Stimulated activated CD4-positive, alpha-beta T cell treated with anti-CD3 and anti-CD28 coated beads, Interleukin-1b, Interleukin-23, amount 100 ng/mL, for 4 hours (primary cell): ENCODE measurements at places on chromosomes 1 and 21.

DNA sequence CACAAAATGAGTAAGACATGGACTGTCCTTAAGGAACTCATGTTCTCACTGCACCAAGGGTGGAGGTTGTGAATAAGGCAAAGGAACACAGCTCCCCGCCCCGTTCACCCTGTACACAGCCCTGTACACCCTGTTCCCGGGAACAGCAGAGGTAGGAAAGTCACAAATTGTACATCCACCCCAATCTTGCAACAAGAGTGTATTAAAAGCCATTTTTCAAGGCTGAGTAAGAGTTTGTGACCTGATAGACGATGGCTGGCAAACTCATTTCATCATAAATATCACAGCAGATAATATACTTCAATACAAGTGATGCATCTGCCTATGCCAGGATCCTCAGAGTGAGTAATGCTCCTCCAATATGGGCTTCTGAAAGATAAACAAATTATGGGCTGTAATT is 52.5 kb upstream of the CAMK1G start:
- no peak for DNase-seq

DNA sequence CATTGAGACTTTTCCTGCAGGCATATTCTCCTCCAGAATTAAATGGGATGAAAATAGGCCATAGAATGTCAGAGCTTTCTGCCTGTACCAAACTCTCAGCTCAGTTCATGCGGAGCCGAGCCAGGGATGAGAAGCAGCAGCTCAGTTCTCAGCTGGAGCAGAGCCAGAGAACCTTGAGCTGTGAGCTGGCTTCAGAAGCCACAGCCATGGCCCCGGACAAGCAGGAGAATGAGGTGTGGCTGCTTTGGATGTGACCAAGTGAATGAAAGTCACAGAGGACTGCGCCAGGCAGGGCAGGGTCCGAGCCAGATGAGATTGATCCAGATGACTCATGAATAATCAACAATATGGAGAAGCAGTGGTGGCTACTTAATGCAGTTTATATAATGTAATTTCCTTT is 633.8 kb downstream of the NCAM2 start:
- DNase-seq: no peak

DNA sequence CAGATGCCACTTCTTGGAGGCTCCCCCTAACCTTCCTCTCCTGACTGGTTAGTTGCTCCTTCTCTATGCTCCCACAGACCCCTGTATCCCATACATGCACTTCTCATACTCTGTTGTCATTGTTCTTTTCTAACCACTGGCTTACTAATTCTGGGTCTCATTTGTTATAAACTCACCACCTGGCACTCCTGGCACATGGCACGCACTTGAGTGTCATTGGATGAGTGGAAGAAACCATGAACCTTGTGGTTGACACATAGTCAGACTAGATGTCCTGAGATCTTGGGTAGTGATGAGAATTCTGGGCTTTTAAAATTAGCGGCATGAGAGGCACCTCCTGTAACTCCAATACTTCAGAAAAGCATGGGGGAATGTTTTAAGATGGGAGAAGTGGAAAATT is 49.3 kb downstream of the TRIM62 start:
- no peak for DNase-seq

- DNase-seq: no peak
These were observed 51.5 kb downstream of the TOMM20 start for GRCh38 chr1:235077163-235077540.

- DNase-seq: no peak
These were observed 81.4 kb downstream of the SLC44A5 start for GRCh38 chr1:75529488-75529887.

- DNase-seq: no peak
These were observed 9.1 kb upstream of the ATAD3B start for GRCh38 chr1:1462318-1462966.

- DNase-seq: no peak
These were observed 35.6 kb upstream of the GRHL3 start for GRCh38 chr1:24283326-24284155.

GRCh38 chr1:21568006-21568746 is 59.0 kb downstream of the ALPL start:
- no peak for DNase-seq

GRCh38 chr1:155126556-155127104 is 1.0 kb upstream of the EFNA1 start:
- DNase-seq: no peak

DNA sequence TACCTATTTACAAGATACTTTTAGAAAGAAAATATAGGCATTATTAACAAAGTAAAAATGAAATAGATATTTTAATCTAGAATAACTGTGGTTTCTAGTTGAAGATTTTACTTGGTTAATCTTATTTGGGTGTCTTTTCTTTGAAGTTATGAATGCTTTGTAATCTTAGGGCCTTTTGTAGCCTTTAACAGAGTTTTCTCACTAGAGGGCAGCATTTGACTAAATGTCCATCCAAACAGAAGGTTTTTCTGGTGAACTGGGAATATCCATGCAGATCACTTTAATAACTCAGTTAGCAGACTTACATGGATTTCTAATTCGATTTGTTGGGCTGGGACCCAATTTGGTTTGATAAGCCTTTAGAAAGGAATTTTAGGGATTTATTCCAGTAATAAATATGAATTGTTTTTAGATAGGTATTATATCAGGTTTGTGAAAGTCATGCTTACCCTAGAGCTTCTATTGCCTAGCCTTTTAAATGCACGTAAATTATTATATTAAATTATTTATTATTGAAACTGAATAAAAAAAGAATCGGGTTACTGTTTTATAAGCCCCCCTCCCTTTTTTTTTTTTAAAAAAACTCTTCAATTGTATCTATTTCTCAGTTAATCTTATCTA is 119.7 kb downstream of the ZNF326 start:
- DNase-seq: no peak

DNA sequence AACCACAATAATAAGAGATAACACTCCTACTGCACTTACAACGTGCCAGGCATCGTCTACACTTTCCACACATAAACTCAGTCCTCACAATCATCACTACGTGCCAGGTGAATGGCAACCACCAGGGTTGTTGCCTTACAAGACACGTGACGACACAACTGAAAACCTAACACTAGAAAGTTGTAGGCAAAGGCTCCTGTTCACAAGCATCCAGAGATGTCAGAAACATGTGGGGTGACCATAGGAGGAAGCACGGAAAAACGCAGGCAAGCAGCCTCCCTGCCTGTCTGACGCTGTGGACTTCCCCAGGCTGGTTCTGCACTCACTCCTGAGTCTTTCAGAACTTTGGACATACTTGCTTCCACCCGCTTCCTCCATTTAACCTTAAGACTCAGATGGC is 7.0 kb downstream of the CAPZB start:
- no peak for DNase-seq

GRCh38 chr1:50488356-50488755 is 65.1 kb upstream of the DMRTA2 start:
- DNase-seq: no peak

GRCh38 chr1:110619412-110620249 is 13.5 kb upstream of the KCNA2 start:
- DNase-seq: peak; percentile 88

- no peak for DNase-seq
These were observed 5.4 kb downstream of the S100A2 start for GRCh38 chr1:153560241-153560640.

DNA sequence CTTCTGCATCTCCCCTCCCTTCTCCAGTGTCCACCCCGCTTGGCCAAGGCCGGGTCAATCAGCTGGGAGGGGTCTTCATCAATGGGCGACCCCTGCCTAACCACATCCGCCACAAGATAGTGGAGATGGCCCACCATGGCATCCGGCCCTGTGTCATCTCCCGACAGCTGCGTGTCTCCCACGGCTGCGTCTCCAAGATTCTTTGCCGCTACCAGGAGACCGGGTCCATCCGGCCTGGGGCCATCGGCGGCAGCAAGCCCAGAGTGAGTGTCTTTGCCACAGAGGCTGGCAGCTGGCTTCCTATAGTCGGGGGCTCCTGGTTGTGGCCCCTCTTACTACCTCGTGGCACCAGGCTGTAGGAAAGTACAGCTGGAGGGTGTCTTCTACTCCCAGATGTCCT is 3.6 kb downstream of the PAX7 start:
- no peak for DNase-seq

GRCh38 chr1:61404597-61405376 is 320.2 kb downstream of the TM2D1 start:
- DNase-seq: no peak

- no peak for DNase-seq
These were observed 74.9 kb downstream of the SYDE2 start for GRCh38 chr1:85125891-85126290.

DNA sequence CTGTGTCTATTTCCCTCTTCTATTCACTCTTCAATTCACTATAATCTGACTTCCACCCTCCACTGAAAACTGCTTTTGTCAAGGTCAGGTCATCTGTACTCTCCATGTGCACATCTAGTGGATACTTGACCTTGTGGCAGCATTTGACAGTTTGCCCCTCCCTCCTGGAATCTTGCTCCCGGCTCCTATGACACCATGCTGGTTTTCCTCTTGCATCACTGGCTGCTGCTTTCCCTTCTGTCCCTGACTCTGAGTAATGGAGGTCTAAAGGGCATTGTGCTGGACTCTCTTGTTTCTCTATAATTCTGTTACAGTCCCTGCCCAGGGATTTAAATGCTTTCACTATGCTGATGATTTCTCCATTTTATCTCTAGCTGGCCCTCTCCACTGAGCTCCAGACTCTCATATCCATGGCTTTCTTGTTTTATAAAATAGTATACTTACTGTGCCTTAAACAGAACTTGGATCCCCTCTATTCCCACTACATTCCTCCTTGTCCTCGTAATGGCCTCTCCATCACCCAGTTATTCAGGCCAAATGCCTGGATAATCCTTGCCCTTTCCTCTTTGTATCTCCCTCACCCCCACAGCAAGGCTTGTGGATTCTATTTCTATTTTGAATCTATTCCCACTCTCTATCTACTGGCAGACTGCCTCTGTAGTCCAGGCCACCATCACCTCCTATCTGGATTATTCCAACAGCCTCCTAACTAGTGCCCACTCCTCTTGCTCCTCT is 36.8 kb upstream of the PODN start:
- no peak for DNase-seq

GRCh38 chr1:34816332-34816731 is 23.5 kb downstream of the GJA4 start:
- no peak for DNase-seq

DNA sequence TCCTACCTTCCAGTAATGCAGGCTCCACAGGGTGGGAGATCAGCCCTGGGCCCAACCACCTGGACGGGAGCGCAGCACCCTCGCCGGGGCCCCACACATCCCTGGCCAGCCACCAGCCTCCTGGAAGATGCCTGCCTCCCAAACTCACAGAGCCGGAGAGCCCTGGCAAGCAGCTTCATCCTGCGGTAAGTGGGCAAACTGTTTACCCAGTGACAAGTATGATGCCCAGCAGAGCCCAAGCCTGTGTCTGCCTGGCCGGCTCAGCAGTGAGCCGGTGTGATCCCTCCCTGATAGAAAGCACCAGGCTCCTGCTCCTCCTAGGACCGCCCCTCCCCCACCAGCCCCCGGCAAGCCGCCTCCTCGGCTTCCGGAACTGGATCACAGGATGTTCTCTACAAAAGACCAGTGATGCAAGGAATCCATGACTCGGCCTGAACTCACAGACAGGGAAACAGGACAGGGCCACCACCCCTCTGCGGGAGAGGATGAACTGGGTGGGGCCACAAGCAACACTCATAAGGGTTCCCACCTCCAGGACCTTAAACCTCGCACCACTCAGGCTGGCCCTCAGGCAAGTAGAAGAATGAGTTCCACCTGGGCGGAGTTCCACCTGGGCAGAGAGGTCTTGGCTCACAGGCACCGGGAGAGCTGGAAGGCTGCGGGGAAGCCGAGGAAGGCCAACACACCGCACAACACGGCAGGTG is 7.9 kb downstream of the ACOT7 start:
- no peak for DNase-seq

- DNase-seq: peak; percentile 66
These were observed at the start of gene WDR26 for GRCh38 chr1:224434691-224435317. Gene WDR26, minus strand, starts transcription at chr1:224434797.

DNA sequence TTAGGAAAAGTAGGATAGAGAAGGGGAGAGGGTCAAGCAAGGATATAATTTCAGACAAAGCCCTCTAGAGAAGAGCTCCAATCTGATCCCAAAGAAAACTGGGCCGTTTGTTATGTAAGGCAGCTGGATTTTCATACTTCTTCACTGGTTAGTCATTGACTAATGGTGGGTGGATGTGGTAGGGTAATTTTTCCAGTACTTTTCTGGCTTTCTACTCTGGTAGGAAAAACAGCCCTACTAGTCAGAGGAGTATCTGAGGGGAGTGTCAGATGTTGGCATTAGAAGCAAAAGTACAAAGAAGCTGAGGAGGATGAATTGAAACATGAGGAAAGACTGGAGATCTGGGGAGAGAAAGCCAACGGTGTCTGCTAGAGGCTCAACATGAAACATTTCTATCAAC is 145.3 kb downstream of the TNFSF18 start:
- DNase-seq: no peak

- no peak for DNase-seq
These were observed 5.3 kb downstream of the SYTL1 start for GRCh38 chr1:27346991-27347624.

DNA sequence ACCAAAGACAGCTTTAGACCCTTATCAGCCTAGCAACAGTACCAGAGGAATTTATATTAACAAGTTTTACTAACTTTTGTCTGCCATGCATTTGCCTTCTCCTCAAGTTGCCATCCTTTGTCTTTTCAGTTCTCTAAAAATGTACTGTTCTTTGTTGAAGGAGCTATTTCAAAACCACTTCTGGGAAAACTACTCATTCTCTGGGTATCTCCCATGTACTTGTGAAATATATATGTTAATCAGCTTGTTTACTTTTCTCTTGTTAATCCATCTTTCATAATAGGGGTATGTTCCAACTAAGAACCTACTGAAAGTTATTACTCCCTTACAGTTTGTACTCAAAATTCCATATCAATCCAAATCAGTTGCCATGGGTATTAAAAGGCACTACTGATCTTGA is 16.3 kb downstream of the DPYD start:
- DNase-seq: no peak

DNA sequence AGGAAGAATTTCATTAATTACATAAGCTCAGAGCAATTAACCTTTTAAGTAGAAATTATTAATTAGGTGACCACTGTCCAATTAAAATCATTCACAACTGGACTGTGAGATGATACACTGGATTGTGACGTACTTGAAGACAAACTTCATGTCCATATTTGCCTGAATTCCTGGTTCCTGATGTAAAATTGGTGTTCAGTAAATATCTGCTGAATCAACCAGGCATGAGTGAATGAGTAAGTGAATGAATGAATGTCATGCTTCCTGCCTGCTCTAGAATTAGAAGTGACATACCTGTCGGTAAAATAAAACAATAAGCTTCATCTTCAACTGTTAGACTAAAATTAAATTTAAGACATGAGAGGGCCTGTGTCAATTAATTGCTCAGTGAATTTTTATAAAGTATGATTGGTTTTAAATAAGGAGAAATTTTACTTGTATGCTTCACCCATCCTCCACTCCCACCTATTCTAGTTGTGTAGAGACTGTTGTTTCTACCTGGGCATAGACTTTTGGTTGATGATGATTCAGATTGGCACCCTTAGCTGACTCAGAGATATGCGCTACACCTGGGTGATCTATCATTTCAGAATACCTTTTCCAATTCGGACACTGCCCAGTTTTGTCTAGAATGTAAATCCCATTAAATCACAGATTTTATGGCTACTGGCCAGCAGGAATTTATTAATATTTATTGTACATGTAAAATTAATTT is 56.9 kb upstream of the PTGS2 start:
- DNase-seq: no peak

GRCh38 chr1:42756956-42757891 is 9.6 kb downstream of the P3H1 start:
- no peak for DNase-seq
